A549 treated with GW870086 at 1 μM for 4 hours (cell line): ENCODE measurements at places on chromosomes 16 and 17. TPM values are rescaled to one million over a fixed set of nuclear protein-coding genes. Genes with fewer than 3 reads are reported as not detected.

PRSS36 gene
- 0.59 to 1.5 TPM (median 1.1 TPM) in 5 replicates for total RNA-seq

SLC13A2 gene
- total RNA-seq: 0.10 to 0.18 TPM (median 0.14 TPM) in 5 replicates

ANKRD40CL gene
- total RNA-seq: not detected in 5 replicates

MYL4 gene
- 0.16 TPM in 1 of 5 replicates, not detected in the others for total RNA-seq

CEMP1 gene
- 0.12 TPM in 1 of 5 replicates, not detected in the others for total RNA-seq

ABCC11 gene
- 0.13 to 0.20 TPM (median 0.16 TPM) in 4 of 5 replicates, not detected in the other for total RNA-seq

CIBAR2 gene
- total RNA-seq: not detected in 5 replicates

GJD3 gene
- 0.57 to 1.1 TPM (median 0.96 TPM) in 5 replicates for total RNA-seq

MT3 gene
- 0.31 TPM in 1 of 5 replicates, not detected in the others for total RNA-seq

PRRT2 gene
- 0.18 to 0.44 TPM (median 0.31 TPM) in 5 replicates for total RNA-seq

SDR42E2 gene
- not detected in 5 replicates for total RNA-seq

FOXJ1 gene
- 0.34 to 0.76 TPM (median 0.55 TPM) in 5 replicates for total RNA-seq

TNFRSF17 gene
- total RNA-seq: not detected in 5 replicates

NPIPA1 gene
- 34.7 to 48.0 TPM (median 47.0 TPM) in 5 replicates for total RNA-seq

TBC1D3G gene
- not detected in 5 replicates for total RNA-seq

HSPB9 gene
- total RNA-seq: 0.08 TPM in 1 of 5 replicates, not detected in the others

CD300LB gene
- total RNA-seq: 0.05 to 0.17 TPM (median 0.10 TPM) in 4 of 5 replicates, not detected in the other

KCNJ18 gene
- not detected in 5 replicates for total RNA-seq
